ENCODE measurements at places on chromosomes 12 and 14.
A peak's percentile ranks its signal among the peaks of the same experiment; 100 is the strongest.

DNA sequence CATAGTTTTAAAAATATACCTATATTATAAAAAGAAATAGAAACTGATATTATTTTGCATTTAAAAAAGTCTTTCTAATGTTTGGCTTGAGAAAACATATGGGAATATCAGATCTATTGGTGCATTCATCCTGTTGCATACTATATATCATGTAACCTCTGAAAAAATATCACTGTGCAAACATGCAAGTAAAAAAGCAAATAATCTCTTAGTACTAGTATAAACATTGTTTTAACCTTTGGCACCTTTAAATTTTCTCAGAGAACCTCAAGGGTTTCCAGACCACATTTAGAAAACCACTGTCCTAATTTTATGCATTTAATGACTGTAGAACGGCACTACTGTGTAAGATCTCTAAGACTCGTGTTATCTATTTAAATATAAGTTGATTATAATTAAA is 416.8 kb downstream of the LRFN5 start:
- no peak for DNase-seq

DNA sequence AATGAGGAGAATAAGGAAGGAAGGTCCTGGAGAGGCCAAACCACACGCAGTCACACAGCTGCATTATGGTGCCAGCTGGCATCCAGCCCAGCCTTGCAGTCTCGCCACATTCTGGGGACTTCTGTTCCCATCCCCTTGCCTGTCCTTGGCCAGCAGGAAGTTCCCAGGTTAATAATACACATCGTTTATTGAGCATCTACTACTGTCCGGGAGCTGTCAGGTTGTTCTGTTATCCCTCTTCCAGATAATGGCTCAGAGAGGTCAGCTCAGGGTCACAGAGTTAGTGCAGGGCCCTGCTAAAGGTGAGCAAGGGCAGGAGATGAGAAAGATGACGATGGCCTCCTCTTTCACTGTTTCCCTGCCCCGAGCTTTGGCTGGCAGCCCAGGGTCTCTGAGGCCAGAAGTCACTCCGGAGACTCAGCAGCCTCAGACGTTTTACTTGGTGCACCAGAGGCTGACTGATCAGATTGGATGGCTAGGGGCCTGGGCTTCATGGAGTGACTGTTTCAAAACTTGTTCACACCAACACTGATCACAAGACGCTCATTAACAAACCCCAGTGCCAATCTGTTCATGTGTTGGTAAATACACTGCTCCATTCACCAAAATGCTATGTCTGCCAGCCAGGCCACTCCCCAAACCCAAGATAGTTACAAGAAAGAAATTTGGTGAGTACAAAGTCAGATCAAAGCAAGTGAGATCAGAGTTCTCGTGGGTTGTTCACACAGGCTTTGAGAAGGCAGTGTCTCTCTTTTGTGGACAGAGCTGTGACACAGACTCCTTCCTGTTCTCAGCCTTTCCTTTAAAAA is 79.2 kb downstream of the B4GALNT3 start:
- peak; percentile 29 for DNase-seq

GRCh38 chr12:101655393-101655792 is 42.0 kb upstream of the CHPT1 start:
- DNase-seq: no peak

DNA sequence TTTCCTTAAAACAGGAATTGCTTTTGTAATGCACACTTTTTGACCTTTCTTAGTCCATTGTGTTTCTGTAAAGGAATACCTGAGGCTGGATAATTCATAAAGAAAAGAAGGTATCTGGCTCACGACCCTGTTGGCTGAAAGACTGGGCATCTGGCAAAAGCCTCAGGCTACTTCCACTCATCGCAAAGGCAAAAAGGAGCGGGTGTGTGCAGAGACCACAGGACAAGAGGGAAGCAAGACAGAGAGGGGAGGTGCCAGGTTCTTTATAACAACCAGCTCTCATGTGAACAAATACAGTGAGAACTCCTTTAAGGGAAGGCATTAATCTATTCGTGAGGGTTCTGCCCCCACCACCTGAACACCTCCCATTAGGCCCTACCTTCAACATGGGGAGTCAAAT is 182.1 kb downstream of the C12orf50 start:
- DNase-seq: no peak

GRCh38 chr12:2749580-2749979 is 45.2 kb upstream of the FKBP4 start:
- DNase-seq: no peak

DNA sequence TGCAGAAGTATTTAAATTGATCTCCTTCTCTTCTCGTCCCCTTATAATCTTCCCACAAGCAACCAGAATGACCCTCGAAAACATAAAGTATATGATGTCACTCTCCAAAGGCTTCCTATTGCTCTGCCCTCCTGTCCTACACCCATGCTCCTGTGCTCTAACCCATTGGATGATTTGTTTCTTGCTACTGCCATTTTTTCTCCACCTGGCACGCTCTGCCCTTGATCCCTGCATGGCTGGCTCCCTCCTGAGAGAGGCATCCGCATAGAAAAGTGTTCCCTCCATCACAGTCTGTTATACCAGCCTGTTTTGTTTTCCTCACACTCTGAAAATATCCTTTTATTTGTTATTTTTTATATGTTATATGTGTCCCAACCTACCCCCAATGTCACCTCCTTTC is 19.8 kb downstream of the MYRFL start:
- DNase-seq: no peak

- DNase-seq: no peak
Measured at GRCh38 chr14:102348376-102348775, 14.3 kb downstream of the CINP start.

DNA sequence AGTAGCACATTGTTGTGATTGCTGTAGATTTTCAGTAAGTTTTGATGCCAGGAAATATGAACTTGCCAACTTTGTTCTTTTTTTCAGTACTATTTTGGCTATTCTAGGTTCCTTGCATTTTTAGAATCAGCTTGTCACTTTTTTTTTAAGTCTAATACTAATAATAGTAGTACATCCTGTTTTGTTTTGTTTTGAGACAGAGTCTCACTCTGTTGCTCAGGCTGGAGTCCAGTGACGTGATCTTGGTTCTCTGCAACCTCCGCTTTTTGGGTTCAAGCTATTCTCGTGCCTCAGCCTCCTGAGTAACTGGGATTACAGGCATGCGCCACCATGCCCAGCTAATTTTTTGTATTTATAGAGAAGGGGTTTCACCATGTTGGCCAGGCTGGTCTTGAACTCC is 16.5 kb downstream of the PWP1 start:
- DNase-seq: no peak

DNA sequence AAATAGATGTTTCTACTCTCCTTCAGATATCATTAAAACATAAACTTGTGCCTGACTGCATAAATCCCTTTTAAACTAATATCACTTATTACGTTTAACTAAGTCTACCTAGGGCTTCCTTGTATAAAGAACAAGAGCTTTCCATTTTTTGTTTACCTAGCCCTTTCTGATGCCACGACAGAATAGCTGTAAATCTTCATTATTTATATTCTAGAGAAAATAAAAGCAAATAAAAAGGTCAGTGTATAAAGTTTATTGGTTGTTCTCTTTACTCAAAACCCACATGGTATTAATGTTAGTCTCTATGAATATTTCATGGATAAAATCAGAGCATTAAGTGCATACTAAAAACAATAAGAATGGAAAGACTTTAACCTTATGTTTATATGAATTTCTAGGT is 269.1 kb downstream of the NAV3 start:
- DNase-seq: no peak

DNA sequence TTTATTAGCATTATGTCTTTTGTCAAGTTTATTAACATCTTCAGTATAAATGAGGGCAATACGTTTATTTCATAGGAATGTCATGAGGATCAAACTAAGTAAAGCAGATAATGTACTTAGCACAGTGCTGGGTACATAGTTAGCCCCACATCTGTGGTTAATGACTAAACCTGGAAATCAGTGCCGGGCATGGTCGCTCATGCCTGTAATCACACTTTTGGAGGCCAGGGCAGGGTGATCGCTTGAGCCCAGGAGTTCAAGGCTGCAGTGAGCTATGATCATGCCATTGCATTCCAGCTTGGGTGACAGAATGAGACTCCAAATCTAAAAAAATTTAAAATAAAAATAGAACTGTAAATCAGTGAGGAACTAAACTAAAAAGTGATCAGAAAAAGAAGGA is 44.8 kb upstream of the GUCY2C start:
- DNase-seq: no peak

GRCh38 chr14:20682435-20683124 is 1.8 kb upstream of the RNASE4 start:
- DNase-seq: peak; percentile 26

- DNase-seq: no peak
Measured at GRCh38 chr12:90058704-90059103, 350.1 kb upstream of the ATP2B1 start.

GRCh38 chr14:23894362-23895052 is 59.1 kb upstream of the DHRS4 start:
- no peak for DNase-seq

- no peak for DNase-seq
Measured at GRCh38 chr12:107515446-107515958, 170.1 kb upstream of the PWP1 start.

DNA sequence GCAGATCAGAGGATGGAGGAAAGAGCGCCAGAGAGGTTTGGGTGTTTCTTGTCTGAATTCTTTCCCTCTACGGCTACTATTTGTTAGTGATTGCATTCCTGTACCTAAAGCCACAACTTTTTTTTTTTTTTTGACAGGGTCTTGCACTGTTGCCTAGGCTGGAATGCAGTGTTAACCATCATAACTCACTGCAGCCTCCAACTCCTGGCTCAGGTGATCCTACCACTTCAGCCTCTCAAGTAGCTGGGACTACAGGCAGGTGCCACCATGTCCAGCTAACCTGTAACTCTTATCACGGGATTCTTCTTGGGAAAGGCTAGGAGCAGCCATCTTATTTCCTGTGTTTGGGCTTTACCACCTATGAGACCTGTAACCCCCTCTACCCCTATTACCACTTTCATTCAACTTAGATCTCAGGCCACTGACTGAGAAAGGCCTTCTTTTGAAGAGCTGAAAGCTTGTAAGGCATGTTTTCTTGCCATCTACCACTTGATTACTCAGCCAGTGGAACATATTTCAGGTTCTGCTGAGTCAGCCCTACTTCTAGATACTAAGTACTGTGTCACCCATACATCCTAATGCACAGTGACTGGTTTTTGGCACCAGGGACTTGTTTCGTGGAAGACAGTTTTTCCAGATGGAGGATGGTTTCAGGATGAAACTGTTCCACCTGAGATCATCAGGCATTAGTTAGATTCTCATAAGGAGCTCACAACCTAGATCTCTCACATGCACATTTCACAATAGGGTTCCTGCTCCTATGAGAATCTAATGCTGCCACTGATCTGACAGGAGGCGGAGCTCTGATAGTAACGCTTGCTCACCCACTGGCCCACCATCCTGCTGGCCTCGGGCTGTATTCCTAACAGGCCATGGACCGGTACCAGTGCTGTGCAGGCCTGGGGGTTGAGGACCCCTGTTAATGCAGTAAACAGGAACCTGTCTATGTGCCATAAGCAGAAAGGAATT is 6.9 kb downstream of the VEZT start:
- no peak for DNase-seq

- DNase-seq: no peak
Measured at GRCh38 chr12:66929121-66929520, 250.2 kb upstream of the GRIP1 start.

DNA sequence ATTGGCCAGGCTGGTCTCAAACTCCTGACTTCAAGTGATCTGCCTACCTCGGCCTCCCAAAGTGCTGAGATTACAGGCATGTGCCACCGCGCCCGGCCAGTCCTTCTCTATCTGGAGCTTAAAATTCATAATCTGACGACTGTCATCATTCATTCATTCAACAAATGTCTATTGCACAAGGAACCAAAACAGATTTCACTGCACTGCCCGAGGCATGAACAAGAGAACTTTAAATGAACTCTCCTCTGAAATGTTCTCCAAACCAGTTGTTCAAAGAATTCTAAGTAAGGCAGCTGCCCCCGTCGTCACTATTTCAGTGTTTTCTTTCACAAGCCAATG is 44.8 kb upstream of the METAP2 start:
- DNase-seq: peak; percentile 27

DNA sequence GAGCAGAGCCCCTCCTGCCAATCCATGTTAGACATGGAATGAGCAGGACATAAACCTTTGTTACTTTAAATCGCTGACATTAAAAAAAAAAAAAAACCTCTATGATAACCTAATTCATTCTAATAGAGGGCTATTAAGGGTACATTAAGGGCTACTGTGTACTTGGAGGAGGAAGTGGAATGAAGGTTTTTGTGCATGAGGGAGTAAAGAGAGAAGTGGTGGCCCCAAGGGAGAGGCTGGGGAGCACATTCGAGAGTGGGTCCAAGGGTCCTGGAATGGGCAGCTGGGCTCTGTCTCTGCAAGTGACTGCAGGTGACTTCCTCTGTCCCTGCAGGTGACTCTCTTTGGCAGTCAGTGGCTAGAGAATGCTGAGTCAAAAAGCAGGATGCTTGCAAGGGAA is 32.1 kb upstream of the PTGDR start:
- DNase-seq: no peak

- no peak for DNase-seq
Measured at GRCh38 chr14:99721792-99722516, 37.9 kb downstream of the CYP46A1 start.

- no peak for DNase-seq
Measured at GRCh38 chr12:105523164-105524057, 192.9 kb downstream of the C12orf75 start.

- peak; percentile 38 for DNase-seq
Measured at GRCh38 chr12:96194971-96195844, 1.0 kb downstream of the ELK3 start.

DNA sequence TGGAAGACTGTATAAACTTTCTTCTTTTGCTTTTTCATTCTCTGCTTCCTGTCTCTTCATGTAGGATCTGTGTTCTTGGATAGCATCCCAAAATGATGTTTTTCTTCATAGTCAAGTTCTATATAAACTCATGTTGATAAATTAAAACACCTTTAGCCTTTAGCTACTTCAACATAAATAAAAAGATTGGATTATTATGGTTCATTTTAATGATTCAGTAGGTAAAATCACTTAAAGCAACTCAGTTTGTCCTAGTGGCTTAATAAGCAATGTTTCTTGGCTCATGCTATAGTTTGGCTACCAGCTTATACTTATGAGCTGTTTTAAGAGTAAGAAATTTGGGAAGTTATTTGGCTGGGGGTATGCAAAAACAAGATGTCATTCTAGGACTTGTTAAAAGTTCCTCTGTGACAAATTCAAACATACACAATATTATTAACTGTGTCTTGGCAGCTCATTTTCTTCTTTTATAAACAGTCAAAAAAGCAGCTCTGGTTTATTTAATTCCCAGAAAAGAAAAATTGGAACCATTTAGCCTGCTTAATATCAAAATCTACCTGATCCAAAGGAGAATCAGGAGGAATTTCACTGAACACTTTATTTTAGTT is 111.4 kb downstream of the TMTC3 start:
- no peak for DNase-seq

GRCh38 chr12:68932128-68932960 is 627 bp downstream of the CPM start:
- DNase-seq: no peak

GRCh38 chr12:43226151-43226550 is 325.9 kb downstream of the ADAMTS20 start:
- DNase-seq: no peak

DNA sequence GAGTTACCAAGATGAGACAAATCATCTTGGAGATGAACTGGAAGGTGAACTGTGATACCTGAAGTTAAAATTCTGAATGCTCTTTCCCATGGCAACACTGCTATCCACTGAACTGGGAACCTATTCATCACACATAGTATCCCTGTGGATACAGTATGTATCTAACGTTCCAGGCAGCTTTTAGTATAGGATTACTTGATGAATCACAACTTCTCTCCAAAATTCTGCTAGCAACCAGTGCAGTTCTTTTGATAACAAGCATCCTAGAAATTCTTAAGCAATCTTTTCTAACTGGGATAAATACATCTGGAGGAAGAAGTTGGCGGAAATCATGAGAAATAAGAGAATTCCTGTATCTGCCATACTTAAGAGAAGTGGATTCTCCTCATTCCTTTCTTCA is 66.4 kb downstream of the PAWR start:
- DNase-seq: no peak
